ENCODE measurements at places on chromosomes 5 and 9.

GRCh38 chr5:125199968-125200865 lies 453.8 kb upstream of the ZNF608 start:
- DNase-seq: peak; percentile 31

- DNase-seq: no peak
Observed at GRCh38 chr5:148230240-148230639, 8.1 kb upstream of the MARCOL start.

DNA sequence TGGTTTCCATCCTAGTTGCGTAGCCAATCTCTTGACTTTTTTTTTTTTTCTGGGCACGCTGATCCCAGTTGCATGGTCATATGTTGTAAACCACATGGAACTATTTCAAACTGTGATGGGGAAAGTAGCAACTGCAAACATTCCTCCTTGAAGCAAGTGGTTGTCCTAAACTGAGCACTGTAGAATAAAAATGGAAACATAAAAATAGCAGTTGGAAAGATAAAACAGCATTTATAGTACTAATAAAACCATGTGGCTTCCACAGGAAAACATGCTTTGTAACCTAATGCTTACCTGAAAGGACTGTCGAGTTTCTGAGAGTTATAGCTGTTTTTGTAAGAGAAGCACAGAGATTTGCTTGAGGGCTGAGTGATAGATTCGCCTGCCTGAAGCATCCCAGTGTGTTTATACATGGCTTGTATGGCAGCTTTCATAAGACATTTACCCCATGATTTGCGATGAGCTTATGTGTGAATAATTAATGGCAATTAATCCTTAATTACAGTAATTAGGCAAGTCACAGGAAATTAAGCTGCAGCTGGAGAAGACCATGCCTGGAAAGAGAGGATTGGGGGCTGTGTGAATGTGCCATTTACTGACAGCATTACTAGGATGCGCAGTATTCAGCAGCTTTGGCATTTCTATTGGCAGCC lies 136.5 kb downstream of the PBX3 start:
- no peak for DNase-seq

- no peak for DNase-seq
Observed at GRCh38 chr5:97107318-97107717, 35.1 kb downstream of the LIX1 start.

DNA sequence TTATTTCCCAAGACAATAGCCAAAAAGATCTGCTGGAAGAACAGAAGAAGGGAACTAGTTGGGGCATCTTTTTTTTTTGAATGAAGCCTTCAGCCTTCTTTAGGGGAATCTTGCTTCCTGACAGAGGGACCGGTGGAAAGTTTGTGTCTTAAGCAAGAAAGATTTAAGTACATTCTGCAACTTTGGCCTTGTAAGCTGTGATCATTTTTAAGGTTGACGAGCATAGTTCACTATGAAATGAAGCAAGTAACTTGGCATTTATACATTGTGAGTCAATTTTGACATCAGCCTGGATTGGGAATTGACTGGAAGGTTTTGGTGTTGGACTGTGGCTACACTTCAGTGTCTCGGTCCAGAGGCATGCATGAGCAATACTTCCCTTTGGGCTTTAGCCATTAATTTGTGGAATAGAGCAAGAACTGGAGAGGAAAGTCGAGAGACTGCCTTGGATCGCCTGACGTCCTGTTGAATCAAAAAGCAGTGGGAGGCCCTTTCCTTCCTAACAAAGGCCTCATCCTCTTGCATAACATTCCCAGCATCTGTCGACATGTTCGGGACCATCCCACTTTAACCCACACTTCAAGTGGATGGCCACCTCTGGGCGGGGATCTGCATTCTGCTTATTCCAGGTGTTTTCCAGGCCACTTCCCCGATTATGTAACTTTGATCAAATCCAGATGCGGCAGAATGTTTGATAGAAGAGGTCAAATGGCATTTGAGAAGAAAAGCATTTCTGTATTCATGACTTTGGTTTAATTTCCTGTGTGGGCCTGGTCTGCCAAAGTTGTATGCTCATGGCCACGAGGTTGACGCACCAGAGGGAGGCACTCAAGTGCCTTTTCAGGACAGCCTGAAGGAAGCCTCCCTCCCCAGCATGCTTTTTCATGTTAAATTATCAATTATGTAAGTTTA lies 12.5 kb downstream of the ABL1 start:
- DNase-seq: peak; percentile 98

DNA sequence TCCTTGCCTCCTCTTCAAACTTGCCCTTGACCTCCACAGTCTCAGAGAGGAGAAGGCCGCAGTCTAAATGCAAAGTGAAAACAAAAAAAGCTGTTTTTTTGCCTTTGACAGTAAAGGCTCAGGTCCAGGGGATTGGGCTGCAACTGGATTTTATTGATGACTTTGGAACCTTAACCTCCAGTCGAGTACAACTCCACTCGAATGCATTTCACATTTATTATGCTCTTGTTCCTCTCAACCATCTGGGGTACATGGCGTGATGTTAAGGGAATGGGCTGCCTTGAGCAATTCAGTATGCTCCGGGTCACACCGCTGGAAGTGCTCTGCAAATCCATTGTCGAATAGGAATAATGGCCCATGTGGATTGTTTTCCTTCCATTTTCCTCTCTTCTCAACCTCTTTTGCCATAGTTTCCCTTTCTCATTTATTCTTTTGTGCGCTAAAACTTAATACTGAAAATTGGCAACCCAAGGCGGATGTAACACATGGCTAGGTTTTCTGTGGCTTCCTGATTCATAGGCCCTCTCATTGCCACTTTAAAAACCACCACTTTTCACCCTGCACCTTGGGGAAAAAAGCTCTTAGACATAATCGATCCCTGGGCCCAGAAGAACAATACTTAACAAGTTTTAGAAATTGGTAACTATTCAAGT lies 34.3 kb downstream of the ITK start:
- DNase-seq: no peak

GRCh38 chr9:29793970-29794369 lies 2220.7 kb upstream of the C9orf72 start:
- no peak for DNase-seq

DNA sequence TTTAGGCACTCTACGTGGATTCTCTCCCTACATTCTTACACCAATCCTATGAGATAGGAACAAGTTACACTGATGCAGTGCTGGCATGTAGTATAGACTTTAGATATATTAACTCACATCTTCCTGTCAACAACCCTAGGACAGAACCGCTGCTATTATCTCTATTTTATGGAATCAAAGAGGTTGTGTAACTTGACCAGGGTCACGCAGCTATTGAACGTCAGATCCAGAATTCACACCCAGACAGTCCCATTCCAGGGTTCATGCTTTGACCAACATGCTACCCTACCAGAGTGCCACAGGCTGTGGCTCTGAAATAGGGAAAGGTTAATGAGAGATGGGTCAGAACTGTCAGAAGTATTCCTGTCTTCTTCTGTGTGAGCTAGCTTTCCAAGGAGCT lies 9.6 kb downstream of the FGF1 start:
- no peak for DNase-seq

GRCh38 chr5:35336230-35336629 lies 105.9 kb upstream of the PRLR start:
- DNase-seq: no peak

DNA sequence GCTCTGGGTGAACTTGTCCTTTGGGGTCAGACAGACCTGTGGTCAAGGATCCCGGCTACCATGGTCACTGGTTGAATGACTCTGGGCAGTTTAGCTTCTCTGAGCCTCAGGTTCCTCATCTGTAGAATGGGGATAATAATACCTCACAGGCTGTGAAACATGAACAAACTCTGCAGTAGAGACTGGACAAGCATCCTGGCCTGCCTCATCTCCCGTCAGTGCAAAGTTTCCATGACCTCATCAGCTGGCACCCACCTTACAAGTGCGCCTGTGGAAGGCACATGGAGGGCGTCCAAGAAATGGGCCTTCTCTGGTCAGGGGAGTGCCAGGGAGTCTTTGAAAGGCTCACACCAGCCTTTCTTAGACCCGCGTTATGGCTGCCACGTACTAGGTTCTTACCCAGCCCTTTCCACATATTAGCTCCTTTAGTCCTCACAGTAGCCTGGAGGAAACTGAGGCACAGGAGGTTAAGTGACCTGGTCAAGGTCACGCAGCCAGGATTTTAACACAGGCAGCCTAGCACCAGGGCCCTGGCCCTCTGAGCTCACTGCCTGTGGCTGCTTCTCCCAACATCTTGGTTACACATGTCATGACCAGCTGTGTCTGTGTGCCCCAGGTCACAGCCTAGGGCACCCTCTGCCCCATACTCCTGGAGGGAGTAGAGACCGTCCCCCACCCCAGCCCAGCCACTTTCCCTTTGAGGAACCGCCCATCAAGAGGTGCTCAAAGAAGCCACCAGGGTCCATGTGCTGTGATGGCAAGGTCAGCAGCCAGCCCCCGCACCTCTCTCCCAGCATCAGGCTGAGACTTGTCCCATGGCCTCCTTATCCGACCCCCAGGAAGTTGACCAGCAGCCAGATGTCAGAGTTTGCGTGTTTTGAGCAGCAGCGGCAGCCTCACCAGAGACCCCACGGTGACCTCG lies 39.4 kb upstream of the RPL26L1 start:
- DNase-seq: no peak

- no peak for DNase-seq
Observed at GRCh38 chr9:129919277-129919676, 84.0 kb downstream of the USP20 start.

DNA sequence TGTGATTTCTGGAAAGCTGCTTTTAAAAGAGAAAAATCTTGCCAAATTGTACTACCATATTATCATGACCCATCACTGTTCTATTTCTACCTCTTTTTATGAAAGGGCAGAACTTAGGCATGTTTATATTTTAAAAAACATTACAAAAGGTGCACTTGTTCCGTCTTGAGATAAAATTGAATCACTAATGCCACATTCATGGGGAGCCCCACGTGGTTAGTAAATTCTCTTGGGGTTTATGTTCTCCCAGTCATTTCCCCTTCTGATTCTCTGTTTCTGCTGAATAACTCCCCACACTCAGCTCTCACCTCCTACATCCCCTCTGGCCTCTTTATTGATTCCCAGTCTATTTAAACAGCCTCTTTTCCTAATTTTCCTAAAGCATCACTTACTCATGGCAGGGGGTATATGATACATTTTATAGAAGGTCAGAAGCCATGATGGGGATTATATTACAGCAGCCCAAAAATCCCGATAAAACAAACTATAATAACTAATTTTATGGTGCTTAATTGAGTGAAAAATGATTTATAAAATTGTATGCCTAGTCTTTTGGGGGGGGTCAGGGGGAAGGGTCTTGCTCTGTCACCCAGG lies 19.7 kb upstream of the VLDLR start:
- no peak for DNase-seq

DNA sequence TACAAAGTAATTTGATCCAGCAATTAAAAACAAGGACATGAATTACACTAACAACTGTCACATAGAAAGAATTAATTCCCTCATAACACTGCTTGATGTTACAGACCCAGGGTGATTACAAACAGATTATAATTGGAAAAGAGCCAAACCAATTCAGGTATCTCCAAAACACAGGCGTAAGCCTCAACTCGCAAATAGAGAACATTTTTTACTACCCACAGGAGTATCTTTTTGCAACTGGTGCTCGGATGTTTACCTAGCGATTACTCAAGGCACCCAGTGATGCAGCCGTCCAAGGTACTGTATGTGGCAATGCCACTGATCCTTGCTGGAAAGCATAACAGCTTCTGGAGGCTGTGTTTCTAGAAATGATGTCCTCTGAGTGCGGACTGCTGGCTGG lies 386.1 kb upstream of the KIF2A start:
- peak; percentile 23 for DNase-seq

- peak; percentile 73 for DNase-seq
Observed at GRCh38 chr5:55232271-55232984, 980 bp downstream of the CCNO start.

DNA sequence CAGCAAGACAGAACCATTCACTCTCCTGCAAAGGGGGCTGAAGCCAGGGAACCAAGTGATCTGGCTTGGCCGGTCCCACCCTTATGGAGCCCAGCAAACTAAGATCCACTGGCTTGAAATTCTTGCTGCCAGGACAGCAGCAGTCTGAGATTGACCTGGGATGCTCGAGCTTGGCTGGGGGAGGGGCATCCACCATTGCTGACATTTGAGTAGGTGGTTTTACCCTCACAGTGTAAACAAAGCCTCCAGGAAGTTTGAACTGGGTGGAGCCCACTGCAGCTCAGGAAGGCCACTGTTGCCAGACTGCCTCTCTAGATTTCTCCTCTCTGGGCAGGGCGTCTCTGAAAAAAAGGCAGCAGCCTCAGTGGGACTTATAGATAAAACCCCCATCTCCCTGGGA lies 60.5 kb downstream of the TNFSF8 start:
- no peak for DNase-seq

GRCh38 chr5:175235251-175235960 lies 208.6 kb downstream of the DRD1 start:
- peak; percentile 9 for DNase-seq

GRCh38 chr9:109328978-109329637 lies 8.2 kb upstream of the EPB41L4B start:
- DNase-seq: peak; percentile 78

DNA sequence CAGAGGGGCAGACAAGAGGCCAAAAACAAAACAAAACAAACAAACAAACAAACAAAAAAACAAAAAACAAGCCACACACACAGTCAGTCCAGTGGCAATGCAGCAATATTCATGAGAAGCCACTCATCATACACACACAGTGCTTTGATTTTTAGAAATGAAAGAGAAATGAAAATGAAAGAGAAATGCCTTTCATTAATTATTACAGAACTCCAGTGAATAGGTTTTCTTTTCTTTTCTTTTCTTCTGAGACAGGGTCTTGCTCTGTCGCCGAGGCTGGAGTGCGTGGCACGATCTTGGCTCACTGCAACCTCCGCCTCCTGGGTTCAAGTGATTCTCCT lies 36.9 kb downstream of the SPRY4 start:
- no peak for DNase-seq

- DNase-seq: no peak
Observed at GRCh38 chr9:113701774-113702755, 174.0 kb upstream of the ZNF618 start.

GRCh38 chr9:124886866-124887492 lies 25.0 kb downstream of the ARPC5L start:
- no peak for DNase-seq

- DNase-seq: peak; percentile 15
Observed at GRCh38 chr5:132915681-132916080, 42.2 kb downstream of the LEAP2 start.

DNA sequence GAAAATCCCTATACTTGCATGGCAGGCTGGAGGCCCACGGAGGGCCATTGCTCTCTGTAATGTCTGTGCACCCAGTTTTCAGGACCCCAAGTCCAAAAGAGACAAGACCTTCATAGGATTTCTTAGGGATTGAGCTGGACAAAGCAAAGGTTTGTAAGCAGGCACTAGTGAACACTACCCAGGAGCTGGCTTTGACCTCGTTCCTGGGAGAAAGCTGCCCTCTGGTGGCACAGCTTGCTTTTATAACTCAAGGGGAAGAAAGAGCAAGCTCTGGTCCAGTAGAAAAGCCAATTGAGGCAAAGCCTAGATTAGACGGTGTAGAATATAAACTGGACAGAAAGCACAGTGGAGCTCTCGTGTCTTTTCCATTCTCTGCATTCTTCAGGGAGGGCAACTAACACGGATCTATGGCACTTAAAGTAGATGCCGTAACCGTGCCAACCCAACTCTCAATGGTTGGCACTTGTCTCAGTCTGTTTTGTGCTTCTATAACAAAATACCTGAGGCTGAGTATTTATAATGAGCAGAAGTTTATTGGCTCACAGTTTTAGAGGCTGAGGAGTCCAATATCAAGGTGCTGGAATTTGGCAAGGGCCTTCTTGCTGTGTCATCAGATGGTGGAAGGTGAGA lies 7.9 kb downstream of the GABRP start:
- DNase-seq: peak; percentile 73
